NCI-H1417 treated with DMSO at 0.1 percent for 48 hours (cell line): ENCODE measurements at places on chromosomes 6 and 20.

DNA sequence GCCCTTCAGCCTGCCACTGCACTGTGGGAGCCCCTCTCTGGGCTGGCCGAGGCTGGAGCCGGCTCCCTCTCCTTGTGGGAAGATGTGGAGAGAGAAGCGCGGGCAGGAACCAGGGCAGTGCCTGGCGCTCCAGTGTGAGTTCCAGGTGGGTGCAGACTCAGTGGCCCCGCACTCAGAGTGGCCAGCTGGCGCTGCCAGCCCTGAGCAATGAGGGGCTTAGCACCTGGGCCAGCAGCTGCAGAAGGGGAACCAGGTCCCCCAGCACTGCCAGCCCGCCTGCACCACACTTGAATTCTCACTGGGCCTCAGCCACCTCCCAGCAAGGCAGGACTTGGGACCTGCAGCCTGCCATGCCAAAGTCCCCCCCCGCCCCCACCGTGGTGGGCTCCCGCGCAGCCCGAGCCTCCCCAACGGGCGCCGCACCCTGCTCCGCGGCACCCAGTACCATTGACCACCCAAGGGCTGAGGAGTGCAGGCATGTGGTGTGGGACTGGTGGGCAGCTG, 205.9 kb downstream of the CLVS2 start:
- DNase-seq: no peak

DNA sequence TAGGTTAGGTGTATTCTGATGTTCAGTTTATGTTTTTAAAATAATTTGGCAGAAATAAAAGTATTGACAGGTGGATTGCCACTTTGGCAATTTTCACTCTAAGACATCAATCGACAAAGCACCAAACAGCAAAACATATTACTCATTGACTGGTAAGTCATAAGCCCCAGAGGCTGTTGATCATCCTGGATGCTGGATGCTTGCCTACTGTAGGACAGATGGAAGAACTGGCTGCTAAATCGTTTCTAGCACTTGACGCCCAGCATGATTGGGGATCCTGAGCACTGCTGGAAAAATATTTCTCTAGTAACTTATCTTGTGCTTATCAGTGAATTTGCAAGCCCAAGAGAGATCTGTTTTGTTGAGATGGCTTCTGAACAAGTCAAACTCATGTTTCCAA, 1001.9 kb upstream of the FLRT3 start:
- no peak for DNase-seq

DNA sequence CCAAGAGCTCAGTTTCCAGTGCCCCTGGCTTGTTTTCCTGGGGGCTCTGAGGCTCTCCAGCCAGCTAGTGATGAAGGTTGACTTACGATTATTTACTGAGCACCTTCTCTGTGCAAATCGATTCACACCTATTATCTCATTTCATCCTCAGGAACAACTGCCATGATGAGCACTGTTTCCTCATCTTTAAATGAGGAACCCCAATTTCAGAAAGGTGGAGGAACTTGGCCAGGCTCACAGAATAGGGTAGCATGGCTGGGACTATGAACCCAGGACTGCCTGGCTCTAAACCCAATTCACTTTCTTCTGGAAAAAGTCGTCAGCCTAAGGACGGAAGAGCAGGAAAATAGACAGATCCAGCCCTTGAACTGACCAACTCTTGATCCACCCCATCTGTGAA, 3.5 kb upstream of the BPI start:
- DNase-seq: no peak

DNA sequence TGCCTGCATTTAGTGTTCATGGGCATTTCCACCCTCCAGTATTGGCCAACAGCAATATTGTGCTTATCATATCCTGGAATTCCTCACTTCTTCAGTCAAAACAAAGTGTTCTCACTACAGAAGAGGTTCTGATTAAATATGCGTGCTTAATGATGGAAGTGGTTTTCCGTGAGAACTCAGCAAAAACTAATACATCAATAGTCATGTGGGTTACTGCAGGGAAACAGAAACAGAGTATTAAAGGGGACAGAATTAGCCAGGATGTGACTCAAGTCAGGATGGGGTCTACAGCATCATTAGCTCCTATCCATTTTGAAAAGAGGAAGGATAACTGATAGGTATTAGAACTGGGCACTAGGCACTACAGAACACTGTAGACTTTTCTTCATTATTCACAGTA, 384.6 kb downstream of the CDKAL1 start:
- DNase-seq: no peak

- DNase-seq: no peak
Observed at GRCh38 chr6:50699051-50699775, 14.1 kb upstream of the TFAP2D start.

DNA sequence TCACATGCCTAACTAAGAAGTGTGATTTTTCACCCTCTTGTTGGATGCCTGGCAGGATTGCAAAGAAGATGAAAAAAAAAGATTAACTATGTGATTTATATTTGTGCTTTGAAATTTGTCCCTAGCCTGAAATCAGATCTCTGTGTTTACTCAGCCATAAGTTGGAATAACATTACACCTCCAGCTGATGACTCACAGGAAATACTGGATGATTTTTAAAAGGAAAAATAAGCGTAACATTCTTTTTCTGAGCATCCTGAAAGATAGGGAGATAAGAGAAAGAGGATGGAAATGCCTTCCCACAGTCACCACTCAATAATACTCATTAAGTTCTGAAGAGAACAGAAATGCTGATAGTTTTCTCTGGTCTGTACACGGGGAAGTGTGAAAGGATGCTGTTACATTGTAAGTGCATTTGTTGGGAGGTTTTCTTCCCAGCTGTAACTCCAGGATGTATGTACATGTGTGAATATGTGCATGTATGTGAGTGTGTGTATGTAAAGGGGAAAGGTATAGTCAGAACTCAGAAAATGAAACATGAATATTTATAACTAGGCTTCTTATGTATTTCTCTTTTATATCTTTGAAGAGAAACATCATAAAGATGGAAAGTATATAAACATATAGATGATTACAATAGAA, 37.4 kb upstream of the RIPPLY2 start:
- no peak for DNase-seq

DNA sequence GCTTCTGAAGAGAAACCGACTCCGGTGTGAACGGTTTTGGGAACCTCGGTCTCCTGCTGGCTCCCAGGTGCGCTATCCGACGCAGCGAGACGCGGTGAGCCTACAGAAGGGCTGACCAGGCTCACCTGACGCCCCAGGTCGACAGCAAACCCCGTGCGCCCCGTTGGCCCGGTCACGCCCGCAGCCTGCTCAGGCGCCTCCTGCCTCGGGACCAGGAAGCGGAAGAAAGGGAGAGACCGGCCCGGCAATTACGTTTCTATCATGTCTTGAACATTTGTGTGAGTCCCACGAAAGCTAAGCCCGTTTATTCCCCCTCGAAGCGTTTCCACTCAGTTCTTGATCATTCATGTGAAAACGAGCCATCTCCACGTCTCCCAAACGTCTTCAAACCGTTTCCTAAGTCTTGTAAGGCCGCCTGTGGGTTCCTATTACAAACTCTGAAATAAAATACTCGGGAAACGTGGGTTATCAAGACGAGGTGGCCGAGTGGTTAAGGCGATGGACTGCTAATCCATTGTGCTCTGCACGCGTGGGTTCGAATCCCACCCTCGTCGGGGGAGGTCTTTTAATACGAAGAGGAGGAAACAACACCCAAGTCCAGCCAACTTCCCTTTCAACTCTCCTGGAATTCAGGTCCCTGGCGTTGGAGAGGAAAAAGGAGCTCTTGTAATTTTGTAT, 150.5 kb upstream of the PRSS16 start:
- DNase-seq: no peak

- no peak for DNase-seq
Observed at GRCh38 chr6:47484616-47485015, 7.0 kb downstream of the CD2AP start.

DNA sequence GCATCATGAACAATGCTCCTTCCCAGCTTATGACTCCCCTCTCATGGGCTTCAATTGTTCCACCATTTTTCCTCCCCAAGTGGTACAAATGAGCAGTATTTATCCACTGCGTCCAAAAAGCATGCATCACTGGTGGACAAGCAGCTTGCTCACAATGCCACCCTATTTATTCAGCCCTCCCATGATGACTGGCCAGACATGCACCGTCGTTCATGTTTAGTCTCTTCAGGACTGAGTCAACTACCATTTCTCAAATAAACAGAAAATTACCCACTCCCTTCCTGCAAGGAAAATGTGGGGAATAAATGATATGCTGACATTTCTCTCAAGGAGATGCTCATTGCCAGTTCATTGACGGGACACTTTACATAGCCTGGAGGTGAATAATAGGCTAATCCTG, 300.4 kb downstream of the C6orf118 start:
- DNase-seq: no peak

DNA sequence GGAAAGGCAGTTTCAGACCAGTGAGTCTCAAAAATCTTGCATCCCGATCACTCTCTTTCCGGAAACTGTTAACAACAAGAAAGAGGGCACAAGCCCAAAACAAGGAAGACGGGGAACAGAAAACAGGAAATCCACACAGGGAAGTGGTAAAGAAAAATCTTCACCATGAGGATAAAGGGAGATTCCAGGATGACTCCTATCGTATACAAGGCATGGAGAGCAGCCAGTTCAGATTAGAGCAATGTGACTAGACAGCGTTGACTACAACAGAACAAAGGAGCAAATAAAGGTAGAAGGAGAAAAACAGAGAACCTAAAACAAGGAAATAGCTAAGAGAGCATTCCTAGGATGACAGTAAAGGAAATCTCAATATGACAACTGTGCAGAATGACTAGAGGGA, 26.5 kb downstream of the VNN1 start:
- DNase-seq: no peak

GRCh38 chr6:69936674-69937363, 70.5 kb downstream of the COL19A1 start:
- no peak for DNase-seq

DNA sequence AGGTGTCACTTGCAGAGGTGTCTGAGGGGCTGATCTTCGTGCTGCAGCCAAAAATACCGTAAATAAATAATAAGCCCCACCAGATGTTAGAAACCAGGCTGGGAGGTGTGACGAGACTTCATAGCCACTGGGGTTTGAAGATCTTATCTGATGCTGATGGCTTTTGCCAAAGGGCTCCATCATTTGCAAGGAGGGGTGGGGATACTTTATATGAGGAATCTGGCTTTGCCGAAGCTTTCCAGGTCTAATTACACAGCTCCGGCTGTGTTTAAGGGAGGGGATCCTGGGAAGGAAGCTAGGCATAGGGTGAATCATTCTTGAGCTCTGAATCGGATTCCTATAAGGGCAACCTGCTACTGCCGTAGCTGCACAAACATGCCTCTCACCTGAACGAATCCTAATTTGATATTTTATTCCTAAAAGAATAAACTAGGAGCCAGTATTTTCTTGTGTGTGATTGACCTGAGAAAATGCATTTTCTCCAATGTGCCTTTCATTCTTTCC, 249.6 kb downstream of the SOD2 start:
- DNase-seq: no peak

GRCh38 chr6:35367646-35368037, 25.3 kb downstream of the PPARD start:
- no peak for DNase-seq

DNA sequence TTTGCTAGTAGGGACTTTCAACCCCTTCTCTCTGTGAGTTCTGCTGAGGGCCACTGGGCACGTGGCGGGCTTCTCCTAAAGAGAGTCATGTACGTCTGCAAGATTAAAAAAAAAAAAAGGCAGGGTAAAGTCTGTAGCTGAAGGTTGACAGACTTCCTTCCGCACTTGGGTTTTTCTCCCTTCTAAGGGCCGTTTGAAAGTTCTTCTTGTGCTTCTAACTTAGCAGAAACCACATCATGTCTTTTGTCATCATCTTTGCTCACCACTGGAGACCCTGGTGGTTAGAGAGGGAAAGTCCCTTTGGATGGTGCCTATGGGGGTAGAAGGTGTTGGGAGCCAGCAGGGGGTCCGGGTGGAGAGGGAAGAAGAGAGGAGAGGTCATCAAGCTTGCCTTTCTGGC, 31.4 kb downstream of the PRDM1 start:
- no peak for DNase-seq

DNA sequence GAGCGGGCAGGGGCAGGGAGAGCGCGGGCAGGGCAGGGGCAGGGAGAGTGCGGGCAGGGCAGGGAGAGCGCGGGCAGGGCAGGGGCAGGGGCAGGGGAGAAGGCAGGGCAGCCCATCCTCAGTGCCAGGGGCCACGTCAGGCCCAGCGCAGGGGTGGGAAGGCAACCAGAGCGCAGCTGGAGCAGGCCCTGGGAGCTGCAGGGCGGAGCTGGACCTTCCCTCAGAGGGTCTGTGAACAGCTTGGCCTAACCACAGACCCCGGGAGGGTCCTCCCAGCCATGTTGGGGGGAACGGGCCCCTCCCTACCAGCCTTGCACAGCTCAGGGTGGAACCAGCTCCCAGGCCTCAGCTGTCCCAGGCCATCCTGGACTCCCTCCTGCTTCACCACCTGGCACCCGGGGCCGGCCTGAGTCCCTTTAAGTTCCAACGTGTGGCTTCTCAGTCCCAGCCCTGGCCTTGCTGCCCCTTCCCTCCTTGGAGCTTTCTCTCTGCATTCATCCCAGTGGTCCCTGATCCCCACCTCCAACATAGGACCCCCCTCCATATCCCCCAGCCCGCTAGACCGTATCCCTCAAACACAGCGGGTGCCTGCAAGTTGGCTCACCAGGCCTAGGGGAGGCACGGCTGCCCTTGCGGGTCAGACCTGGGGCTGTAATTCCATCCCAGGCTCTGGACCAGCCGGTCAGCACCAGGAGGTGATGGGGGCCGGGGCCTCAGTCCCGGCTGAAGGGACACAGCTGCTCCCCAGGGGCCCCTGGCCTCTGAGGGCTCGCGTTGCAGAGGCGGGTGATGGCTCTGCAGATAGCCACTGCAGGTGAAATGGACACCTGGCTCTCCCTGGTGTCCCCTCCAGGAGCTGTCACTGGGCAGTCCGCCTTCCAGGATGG, 5.6 kb upstream of the ZBTB46 start:
- DNase-seq: no peak

DNA sequence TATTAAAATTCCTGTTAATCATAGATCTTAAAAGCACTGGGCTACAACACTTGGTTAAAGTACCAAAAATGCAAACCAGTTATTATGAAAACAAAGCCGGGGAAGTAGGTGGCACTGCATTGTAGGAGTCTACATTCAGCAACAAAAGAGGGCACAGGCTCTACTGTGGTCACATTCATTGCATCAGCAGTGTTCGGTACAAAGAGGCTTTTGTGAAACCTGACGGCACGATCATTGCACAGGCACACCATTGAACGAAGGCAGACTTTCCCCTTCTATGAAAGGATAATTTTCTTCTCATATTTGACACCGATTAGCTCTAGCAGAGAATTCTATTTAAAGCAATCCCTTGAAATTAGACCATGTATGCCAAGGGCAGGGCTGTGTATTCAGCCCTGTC, 44.6 kb upstream of the AGPAT4 start:
- no peak for DNase-seq

- no peak for DNase-seq
Observed at GRCh38 chr6:3031857-3032640, 32.4 kb downstream of the NQO2 start.

DNA sequence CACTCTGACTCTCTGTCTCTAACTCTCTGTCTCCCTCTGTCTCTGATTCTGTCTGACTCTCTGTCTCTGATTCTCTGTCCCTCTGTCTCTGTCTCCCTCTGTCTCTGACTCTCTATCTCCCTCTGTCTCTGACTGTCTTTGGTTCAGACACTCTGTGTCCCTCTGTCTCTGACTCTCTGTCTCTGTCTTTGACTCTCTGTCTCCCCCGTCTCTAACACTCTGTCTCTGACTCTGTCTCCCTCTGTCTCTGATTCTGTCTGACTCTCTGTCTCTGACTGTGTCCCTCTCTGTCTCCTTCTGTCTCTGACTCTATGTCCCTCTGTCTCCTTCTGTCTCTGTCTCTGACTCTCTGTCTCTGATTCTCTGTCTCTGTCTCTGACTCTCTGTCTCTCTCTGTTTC, 21.7 kb upstream of the NOL4L start:
- no peak for DNase-seq
